ENCODE measurements at places on chromosomes 4 and X.

GRCh38 chr4:153156263-153156662 is 48.0 kb upstream of the TRIM2 start:
- peak; percentile 3 for DNase-seq

- no peak for DNase-seq
Observed at GRCh38 chr4:182126096-182126495, 117.1 kb upstream of the TENM3 start.

GRCh38 chrX:72046447-72046846 is 85.3 kb downstream of the RTL5 start:
- no peak for DNase-seq

- no peak for DNase-seq
Observed at GRCh38 chrX:102883491-102883890, 53.6 kb upstream of the RAB40AL start.

GRCh38 chr4:11468901-11469300 is 40.2 kb upstream of the HS3ST1 start:
- no peak for DNase-seq

DNA sequence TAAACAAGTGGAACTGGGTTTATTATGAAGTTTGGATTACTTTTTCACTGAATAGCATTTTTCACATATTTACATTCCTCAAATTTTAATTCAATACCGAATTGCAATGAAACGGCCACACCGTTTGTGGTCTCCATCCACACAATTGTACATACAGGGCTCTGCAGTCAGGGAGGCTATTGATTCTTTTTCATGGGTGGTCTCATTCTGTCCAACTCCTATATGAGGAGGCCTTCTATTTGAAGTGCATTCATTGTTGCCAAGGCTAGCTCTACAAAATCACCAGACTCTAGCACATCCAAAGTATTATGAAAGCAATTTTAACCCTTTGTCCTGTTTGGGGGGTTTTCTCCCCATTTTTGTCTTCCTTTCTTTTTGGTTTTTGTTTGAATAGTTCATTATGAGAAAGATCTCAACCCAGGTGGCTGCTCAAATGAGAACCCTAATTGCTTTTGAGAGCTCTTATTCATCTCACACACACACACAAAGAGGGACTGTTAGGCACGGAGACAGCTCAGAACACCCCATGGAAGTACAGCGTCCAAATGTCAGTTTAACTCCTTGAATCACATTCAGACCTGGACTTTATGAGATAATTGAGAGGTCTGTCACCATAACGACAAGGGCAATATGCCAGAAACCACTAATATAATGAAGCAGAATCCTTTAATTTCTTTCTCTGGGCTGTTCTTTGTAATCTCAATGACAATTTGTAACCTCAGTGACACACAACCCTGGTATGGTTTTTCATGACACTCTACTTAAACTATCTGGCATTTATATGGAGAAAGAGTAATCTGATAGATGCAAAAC is 79.4 kb downstream of the NLGN4X start:
- DNase-seq: no peak

DNA sequence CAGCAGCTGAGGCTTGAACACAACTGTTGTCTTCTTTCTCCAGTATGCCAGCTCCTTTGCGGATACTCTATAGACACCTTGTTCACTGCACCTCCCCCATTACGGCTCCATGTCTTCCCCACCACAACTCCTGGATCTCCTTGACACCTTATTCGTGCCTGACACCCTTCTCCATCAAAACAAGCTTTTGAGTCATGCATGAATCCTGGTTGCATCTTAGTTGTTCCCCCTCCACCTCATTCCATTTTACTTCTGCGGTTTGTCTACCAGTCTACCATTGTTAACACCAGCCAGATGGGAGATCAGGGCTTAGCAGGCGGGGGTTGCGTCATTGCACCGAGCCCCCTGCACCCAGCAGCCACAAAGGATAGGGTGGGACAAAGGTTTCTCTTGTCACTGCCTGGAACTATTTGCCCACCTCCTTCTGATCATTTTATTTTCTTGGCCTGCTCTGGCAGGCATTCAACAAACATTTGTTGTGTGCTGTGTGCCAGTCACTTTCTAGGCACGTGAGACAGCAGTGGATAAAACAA is 2.0 kb upstream of the CDK16 start:
- DNase-seq: no peak

GRCh38 chr4:108772402-108772801 is 9.5 kb upstream of the ETNPPL start:
- no peak for DNase-seq

- no peak for DNase-seq
Observed at GRCh38 chr4:80540785-80541469, 205.4 kb downstream of the CFAP299 start.

DNA sequence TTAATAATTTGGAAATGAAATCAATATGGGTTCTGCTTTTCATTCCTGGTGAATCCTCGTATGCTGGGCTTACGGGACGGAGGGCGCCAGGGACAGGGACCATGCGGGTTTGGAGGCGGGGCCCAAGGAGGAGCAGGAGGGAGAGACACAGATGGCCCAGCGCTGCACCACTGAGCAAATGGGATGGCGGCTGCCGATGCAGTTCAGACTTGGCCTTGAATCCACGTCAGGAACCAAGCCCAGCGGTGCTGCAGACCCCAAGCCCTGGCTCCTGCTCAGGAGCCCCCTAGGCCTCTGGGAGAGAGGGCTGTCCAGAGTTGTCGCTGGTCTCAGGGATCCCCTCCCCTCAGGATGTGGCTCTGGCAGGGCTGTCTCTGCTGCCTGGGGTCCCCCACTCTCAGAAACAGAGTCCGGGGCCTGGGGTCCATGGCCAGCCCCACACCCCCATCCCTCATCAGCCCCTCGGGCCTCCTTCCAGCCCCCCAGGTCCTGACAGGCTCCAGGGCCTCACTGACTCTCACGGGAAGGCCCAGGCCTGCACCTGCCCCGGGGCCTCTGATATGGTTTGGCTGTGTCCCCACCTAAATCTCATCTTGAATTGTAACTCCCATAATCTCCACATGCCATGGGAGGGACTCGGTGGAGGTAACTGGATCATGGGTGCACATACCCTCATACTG is 75.2 kb downstream of the FAM53A start:
- DNase-seq: no peak

- DNase-seq: peak; percentile 81
Observed at GRCh38 chrX:49043220-49043986, at the start of gene TFE3. Gene TFE3, minus strand, starts transcription at chrX:49043357. Its CDS starts 131 bp downstream, at chrX:49043226.

GRCh38 chrX:123468481-123468880 is 264.4 kb downstream of the THOC2 start:
- DNase-seq: no peak
